Tibial nerve (tissue), 4 donors: ENCODE measurements at places on chromosomes 7 and 10. TPM values are rescaled to one million over a fixed set of nuclear protein-coding genes. Genes with fewer than 3 reads are reported as not detected.

GRCh38 chr10:127976701-127977356, 69.9 kb downstream of the PTPRE start:
- DNase-seq: no peak

DNA sequence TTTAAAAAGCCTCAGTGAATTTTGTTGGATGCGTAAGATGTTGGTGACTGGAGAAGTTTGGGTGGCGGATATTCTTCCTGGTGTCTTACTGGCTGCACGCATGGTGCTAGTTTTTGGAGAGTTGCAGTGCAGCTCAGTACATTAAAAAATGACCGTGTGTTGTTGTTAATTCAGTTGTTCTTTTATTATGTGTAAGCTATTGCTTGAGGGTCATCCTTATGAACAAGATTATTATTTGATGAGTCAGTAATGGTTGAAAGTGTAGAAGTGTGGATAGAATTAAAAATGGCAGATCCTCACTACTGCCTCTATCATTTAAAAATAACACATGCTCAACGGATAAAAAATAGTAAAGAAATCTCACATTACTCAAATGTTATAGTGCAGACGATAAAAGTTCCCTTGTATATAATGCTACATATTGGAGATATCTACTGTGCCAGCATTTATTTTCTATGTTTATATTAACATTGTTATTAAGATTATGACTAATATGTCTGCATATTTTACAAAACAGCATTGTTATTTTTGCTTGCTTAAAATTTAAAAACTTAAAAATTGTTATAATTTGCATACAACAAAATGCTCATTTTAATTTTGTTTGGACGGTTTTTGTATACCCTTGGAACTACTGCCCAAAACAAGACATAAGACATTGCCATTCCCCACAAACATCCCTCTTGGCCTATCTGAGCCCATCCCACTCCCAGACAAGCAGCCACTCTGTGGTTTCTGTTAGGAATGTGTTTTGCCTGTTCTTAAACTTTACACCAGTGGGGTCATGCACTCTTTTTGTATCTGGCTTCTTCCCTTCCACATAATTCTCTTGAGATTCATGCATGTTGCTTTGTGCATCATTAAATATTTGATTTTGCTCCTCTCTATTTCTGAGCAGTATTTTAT, 142.0 kb downstream of the DOCK1 start:
- DNase-seq: no peak

- no peak for DNase-seq
Measured at GRCh38 chr7:70679661-70680060, 452.3 kb upstream of the GALNT17 start.

The CALML3 gene
- total RNA-seq: not detected

GRCh38 chr10:120917521-120918250, 66.5 kb downstream of the WDR11 start:
- no peak for DNase-seq
